ENCODE measurements at places on chromosomes 11 and 22.

- no peak for DNase-seq
Measured at GRCh38 chr11:73142128-73142377, at the start of gene FCHSD2. Gene FCHSD2 (minus strand): TSS chr11:73142318. CDS start chr11:73141877, 441 bp downstream.

- no peak for DNase-seq
Measured at GRCh38 chr22:46465345-46465720, 72.1 kb downstream of the CELSR1 start.

DNA sequence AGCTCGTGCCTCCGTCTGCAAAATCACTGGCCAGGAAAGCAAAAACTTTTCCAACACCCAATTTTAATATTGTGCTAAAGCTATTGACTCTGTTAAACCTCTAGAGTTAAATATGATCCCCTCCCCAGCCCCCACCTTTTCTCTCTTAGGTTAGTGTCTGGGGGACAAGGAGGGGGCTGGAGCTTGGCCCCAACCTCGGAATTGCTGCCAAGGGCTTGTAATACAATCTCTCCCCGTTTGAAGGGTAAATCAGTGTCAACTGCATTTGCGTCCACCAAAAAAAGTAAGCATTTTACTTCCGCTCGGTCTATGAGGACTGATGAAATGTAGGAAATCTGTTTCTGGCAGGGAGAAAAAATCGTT, at the start of gene GAS2:
GAS2 (plus strand) TSS at position 287 of the 363 bp plus-strand sequence. CDS start 8,259 bp downstream, outside the sequence.
- DNase-seq, result no peak

DNA sequence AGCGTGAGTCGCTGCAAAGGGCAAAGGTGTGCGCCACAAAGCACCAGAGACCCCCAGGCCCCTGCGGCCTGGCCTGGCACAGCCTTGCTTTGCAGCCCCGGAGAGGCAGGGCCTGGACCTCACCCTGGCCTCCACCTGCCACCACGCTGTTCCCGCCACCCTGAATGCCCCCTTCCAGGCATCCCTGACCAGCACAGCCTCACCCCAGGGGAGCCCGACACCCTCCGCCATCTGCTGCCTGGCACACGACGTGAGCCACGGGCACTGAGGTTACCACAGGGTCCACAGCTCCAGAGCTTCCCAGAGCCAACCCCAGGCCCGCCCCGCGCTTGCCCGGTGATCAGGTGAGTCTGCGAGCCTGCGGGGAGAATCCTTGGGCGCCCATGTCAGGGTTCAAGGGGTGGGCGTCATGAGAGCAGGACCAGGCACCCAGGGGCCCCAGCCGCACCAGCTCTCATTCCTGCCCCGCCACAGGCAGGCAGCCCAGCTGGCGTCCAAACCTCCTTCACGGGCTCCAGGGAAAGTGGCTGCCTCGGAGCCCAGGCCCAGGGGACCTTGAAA, 171.3 kb downstream of the BRD1 start:
- DNase-seq, result no peak

DNA sequence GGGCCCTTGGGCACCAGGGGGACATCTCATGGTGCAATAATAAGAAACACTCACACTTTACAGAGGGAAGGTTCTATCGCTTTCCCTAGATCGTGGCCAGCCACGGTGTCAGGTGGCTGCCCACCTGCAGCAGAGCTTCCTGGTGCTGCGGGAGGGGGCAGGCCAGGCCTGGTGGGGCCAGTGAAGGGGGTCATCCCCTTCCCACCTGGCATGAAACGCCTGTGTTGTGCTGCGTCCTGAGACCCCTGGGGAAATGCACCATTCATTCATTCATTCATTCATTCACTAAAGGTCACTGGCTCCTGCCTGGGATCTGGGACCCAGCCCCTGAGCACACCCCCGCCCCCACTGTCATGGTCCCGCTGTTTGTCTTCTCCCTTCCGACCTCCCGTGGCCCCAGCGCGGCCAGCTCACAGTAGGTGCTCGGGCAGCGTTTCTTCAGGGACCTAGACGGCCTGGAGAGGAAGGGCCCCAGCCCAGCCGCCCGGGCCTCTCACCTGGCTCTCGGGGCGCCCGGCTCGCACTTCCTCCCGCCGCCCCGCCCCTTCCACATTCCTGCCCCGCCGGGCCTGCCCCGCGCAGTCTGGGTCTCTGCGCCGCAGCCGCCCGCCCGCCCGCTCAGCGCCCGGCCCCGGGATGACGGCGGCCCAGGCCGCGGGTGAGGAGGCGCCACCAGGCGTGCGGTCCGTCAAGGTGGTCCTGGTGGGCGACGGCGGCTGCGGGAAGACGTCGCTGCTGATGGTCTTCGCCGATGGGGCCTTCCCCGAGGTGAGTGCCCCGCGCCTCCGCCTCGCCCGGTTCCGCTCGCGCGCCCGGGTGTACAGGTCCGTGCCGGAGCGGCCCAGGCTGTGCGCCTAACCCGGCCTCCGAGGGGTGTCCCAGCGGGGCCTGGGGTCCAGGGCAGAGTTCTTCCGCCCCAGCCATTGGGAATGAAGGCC, at the start of gene RHOD:
RHOD (plus strand) TSS at position 581 of the 938 bp plus-strand sequence; CDS start at position 637, 56 bp downstream.
- peak; percentile 5 for DNase-seq

DNA sequence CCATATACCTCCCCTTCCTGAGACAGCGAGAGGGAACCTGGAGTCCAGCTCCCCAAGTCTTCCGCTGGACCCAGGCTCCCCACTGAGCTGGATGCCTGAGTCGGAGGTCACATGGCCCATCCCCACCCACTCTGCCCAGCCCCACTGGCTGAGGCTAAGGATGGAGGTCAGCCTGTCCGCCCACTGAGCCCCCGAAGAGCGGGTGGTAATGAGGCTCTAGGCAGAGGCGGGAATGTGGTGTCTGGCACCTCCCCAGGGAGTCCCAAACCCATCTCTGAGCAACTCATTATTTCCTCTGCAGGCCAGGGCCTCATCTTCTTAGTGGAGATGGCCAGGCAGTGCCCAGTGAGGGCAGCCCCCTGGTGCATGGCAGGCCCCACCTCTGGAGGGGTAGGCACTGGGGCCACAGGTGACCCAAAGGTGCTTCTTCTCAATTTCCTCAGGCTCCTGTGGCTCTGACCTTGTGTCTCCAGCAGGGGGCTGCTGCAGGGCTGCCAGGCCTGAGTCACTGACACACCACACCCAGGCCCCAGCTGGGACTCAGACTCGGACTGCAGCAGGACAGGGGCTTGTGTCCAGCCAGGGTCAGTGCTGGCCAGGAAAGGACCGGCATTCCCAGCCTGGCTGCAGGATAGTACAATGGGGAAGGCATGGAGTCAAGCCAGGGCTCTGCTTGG, 10.2 kb upstream of the PDE2A start:
- no peak for DNase-seq

DNA sequence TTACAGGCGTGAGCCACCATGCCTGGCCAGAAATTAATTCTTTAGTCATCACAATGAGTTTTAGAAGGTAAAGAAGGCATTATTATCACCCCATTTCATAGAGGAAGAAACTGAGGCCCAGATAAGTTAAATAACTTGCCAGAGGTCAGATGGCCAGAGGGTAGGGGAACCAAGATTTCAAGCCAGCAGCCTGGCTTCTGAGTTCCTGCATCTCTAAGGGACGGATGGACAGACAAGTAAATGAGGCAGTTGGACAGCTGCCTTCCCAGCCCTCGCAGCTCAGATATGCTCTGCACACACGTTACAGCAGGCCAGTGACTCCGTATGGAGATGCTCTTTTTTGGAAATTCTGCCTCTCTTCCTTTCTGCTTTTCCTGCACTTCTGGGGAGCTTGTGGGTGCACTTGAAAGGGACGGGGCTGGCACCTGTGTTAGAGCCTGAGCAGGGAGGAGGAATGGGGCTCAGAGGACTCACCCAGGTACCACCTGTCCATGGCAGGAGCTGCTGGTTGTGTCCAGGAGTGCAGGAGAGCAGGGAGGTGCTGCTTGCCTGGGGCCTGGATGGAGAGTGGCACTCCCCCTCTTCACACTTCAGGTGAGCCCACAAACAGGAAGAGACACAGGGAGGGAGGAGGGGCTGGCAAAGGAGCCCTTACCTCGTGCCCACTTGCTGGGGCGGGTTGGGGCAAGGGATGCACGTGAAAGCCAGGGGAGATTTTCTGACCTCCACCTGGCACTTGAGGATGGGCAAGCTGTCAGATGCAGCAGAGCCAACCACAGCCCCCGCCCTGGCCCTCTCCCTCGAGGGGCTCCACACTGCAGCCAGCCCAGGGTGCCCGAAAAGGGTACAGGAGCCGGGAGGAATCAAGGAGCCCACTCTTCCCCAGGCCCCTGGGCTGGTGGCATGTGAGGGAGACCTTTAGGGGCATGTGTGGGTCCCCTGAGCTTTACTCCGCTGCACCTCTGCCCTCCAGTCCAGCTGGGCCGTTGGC, 3.3 kb upstream of the FXYD2 start:
- DNase-seq, result no peak

DNA sequence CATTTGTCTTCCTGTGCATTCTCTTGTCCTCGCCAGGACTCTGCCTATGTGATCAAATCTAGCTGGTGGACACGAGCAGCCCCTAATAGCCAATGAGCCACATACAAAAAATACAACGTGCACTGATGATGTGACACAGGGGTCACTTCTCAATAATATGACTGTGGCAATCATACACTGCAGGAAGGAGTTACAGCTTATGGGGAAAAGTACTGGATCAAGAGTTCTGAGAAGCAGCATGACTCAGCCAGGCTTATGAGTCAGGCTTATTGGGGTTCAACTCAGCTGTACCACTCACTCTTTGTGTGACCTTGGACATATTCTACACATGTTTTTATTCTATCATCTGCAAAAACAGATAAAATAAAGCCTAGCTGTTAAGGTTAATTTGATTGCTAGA, 889.4 kb upstream of the TENM4 start:
- DNase-seq, result no peak

- DNase-seq, result no peak
Measured at GRCh38 chr11:71998649-71999310, at the start of gene IL18BP. Gene IL18BP (plus strand): TSS chr11:71998909. CDS start chr11:71999985, 1,076 bp downstream.

- no peak for DNase-seq
Measured at GRCh38 chr11:6319704-6320410, 444 bp downstream of the CAVIN3 start.

DNA sequence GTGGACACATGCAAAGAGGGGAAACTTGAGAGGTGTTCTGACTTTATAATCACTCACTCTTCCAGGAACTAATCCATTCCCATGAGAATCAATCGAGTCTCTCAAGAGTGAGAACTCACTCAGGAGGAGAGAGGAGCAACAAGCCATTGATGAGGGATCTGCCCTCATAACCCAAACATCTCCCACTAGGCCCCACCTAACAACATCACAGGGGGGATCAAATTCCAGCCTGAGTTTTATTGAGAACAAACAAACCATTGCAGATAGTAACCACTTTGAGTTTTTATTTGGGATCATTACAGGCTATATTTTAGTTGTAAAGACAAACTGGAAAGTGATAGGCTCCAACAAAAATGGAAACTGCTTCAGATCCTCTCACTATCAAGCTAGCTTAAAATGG, 328.8 kb upstream of the CTSC start:
- DNase-seq, result no peak

- DNase-seq, result no peak
Measured at GRCh38 chr22:40757071-40757470, 62.1 kb downstream of the SLC25A17 start.

DNA sequence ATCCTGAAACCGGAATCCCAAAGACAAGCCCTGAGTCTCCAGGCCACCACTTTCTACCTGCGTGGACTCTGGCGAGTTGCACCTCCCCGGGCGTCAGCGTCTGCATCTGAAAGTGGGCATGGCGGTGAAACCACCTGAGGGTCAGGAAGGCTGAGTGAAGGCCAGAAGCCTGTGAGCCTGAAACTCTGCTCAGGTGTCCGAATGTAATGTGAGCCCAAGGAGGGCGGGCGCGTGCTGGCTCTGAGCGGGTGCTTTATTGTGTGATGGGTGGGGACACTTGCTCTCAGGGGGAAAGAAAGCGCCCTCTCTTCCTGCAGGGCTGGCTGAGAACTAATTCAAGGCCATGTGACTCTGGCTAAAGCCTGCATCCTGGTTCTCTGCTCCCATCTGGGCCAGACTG, 135.6 kb downstream of the ST3GAL4 start:
- DNase-seq, result no peak

- peak; percentile 79 for DNase-seq
Measured at GRCh38 chr11:35391922-35392688, 27.3 kb downstream of the SLC1A2 start.

DNA sequence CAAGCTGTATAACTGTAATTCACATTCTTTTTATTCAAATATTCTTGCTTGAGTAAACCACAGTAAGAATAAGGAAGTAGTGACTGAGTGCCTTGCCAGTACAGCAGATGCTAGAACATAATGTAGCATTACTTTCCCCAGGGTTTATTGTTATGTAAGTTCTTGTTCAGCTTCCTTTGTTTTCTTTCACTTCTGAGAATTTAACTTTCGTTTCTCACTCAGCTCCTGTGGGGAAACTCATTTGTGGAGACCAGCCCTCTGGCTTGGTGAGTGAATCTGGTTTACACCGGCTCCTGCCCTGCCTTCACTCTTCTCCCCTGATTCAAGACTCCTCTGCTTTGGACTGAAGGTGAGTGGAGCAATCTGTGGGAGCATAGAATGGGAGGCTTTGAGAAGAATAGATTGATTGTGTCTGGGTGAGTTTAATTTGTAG, at the start of gene TRIM22:
TRIM22 (plus strand) TSS at position 240 of the 433 bp plus-strand sequence. CDS start 6,443 bp downstream, outside the sequence.
- DNase-seq, result peak; percentile 31

DNA sequence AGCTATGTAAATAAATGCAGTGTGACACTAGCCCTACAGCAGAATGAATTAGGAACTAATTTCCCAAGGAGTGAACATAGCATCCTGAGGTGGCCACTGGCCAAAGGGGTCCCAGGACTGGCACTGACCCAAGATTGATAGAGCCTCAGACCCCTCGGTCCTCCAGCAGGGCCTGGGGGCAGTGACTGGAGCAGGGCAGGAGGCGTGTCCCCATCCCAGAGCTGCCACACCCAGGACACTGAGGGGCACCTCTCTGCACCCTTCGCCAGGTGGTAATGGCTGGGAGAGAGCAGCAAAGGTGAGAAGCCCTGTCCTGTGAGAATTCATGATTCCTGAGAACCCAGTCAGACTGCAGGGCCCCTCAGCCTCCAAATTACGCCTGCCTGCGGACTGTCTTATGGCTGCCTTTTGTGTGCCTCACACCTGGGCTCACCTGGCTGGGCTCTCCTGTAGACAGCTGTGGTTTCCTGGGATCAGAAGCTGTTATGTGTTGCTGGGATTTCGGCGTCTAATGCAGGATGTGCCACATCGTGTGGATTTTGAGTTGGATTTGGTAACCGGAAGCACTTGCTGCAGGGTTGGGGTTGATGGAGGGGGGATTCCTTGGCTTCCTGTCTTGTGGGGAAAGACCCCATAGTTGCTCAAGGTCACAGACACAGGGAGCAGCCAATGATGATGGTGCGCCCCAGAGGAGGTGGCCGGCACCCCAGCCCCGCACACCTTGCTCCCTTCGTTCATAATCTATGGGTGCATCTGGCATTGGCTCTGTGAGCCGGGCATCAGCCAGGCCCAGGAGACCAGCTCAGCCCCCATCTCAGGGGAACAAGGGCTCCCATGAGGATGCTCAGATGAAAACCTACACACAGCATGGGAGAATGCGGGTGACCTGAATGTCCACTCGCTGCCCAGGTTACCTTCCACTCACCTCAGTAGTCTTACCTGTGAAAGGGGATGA, 582.9 kb downstream of the BRD1 start:
- no peak for DNase-seq

GRCh38 chr11:2173150-2173693, 1.6 kb upstream of the TH start:
- no peak for DNase-seq

DNA sequence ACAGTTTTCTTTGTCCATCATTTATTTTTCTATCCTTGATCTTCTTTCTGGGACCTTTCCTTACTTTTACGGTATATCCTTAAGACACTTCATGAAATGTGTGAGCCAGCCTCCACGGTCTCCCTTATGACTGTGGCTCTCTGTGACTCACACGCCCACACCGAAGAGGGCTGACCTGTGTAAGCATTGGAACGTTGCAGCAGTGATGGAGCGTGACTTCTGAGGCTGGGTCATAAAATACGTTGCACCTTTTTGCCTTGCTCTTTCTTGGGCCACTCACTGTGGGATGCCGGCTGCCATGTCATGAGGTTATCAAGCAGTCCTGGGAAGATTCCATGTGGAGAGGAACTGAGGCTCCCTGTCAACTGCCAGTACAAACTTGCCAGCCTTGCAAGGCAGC, 96.3 kb upstream of the RAB1B start:
- peak; percentile 4 for DNase-seq
